ENCODE measurements at places on chromosomes 1 and 21. TPM values are rescaled to one million over a fixed set of nuclear protein-coding genes. Genes with fewer than 3 reads are reported as not detected.

DNM3 gene
- 4.4 TPM for polyA plus RNA-seq

CADM3 gene
- 0.17 TPM for polyA plus RNA-seq

TMEM200B gene
- polyA plus RNA-seq: 16.3 TPM

MUL1 gene
- 41.0 TPM for polyA plus RNA-seq

PRMT6 gene
- polyA plus RNA-seq: 39.4 TPM

SV2A gene
- polyA plus RNA-seq: 8.2 TPM

KCNE2 gene
- polyA plus RNA-seq: 0.81 TPM

AQP10 gene
- polyA plus RNA-seq: 0.13 TPM

USP1 gene
- 61.4 TPM for polyA plus RNA-seq

RAB25 gene
- polyA plus RNA-seq: 61.6 TPM

SPATA1 gene
- 1.5 TPM for polyA plus RNA-seq

- no peak for DNase-seq
Observed at GRCh38 chr1:3821447-3821846, 25.1 kb upstream of the LRRC47 start.

DNA sequence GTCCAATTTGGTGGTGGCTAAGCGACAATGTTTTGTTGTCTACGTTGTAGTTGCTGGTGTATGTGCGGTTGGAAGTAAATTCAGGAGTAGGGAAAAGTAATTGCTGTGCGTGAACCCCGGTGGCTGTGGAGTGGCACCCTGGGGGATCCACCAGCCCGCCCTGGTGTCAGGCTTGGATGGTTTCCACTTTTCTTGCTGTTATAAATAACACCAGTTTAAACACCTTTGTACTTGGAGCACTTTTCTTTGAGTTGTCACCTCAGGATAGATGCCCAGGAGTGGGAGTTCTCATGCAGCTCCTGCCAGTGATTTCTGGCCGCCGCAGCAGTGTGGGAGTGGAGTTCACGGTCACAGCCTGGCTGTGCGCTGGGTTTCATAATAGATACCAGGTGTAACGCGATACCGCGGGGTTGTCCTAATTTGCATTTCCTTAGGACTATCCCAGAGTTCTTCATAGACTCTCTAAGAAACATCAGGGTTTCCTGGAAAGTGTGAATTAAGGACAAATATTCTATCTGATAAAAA lies 12.8 kb upstream of the TMEM200B start:
- peak; percentile 62 for DNase-seq

- no peak for DNase-seq
Observed at GRCh38 chr1:12709091-12709491, 6.8 kb upstream of the AADACL3 start.

GRCh38 chr1:183761871-183762270 lies 43.0 kb upstream of the RGL1 start:
- no peak for DNase-seq

DNA sequence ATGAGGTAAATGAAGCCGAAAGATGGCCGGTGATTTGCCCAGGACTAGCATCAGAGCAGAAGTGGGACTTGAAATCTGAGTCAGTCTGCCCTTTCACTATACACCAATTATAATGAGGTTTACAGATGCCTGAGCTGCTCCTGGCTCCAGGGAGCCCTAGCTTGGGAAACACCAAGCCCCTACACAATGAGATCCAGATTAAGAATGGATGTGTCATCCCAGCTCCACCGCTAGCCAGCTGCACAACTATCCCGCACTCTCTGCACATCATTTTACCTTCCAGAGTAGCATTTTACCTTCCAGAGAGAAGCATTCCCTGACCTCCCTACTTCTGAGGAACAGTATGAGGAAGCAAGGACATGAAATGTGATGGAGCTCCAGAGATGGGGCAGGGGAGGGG lies 27.0 kb downstream of the SERTAD4 start:
- no peak for DNase-seq

GRCh38 chr1:223741861-223742260 lies 29.5 kb downstream of the CAPN2 start:
- no peak for DNase-seq

Data from renal pelvis (tissue), 12 donors.